ENCODE measurements at places on chromosomes 4 and X.

DNA sequence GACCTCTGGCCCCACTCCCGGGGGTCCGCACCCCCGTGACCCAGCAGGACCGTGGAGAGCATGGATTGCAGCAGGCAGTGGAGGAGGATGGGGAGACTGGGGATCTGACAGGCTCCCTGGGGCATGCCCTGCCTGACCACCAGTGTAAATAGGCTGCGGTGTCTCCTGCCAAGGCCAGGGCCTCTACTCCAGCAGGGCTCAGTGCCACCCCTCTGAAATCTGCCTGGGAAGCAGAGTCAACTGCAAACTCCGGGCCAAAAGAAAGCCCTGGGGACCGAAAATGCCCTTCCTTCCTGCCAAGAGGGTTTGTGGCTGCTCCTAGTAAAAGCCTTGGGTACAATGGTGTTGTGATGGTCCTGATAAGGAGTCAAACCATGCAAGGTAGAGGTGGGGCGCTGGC, 6.4 kb downstream of the ADRA2C start:
- no peak for DNase-seq

DNA sequence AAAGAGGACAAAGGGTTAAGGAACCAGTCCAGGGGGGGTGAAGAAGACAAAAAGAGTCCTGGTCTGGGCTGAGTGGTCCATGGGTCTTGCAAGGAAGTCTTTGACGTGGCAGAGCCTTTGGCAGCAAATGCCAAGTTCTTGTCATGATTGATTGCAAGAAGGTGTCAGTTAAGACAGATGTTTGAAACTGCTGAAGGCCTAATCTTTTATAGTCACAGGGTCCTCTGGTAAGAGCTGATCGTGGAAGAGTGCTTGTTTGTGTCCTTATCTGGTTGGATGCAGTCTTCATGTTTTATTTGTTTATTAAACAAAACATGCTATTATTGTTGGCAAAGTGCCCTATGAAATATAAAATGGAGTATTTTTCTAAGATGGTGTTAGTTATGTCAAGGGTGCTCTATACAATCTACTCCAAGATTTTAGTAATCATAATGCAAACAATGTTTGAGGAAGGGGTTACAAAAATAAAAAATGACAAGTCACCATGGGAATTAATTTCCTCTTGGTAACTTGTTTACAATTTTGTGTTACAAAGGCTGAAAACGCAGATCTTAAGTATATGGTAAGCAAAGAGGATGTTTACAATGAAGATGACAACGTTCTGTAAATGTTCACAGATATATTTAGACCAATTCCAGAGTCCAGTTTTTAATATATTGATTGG, 85.9 kb downstream of the MAGED4 start:
- DNase-seq, result no peak

GRCh38 chr4:57214654-57215411, 104.6 kb upstream of the IGFBP7 start:
- no peak for DNase-seq

DNA sequence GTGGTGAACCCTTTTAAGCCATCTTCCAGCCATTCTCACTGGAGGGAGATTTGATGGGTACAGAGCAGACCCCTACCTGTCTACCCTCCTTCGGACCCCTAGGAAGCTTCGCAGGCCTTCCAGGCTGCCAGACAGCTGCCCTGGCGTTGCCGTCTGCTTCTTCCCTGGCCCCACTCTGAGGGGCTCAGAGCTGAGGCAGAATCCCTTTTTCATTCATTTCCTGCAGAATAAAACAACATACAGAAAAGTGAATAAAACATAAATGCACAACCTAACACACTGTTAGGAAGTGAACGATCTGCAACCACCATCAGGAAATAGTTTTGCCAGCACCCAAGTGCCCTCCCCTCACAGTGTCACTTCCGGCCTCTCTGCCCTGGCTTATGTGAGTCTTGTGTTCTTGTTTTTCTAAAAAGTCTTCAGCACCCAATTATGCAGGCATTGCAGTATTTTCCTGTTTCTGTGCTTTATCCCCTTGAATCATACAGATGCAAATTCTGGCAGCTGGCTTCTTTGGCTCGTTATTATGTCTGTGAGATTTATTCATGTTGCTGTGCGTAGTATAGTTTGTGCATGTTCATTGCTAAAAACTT, 5.6 kb upstream of the ADD1 start:
- DNase-seq, result no peak

DNA sequence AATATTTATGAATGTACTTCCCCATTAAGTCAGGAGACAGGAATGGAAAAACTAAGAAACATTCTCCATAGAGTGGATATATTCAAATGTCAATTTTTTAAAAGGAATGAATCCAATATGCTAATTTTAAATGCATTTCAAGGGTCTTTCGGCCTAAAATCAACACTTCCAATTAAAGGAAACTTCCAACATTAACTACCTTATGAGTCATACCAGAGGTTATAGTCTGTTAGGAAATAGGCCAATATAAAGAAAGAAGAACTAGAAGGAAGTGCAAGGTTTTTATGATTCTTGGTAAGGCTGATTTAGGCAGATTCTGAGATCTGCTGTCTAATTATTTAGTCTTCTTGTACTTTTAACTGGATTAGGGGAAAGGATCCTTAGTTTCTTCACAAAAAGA, 260.1 kb upstream of the EDNRA start:
- no peak for DNase-seq

GRCh38 chrX:84690228-84690627, 188.0 kb upstream of the HDX start:
- DNase-seq, result no peak

DNA sequence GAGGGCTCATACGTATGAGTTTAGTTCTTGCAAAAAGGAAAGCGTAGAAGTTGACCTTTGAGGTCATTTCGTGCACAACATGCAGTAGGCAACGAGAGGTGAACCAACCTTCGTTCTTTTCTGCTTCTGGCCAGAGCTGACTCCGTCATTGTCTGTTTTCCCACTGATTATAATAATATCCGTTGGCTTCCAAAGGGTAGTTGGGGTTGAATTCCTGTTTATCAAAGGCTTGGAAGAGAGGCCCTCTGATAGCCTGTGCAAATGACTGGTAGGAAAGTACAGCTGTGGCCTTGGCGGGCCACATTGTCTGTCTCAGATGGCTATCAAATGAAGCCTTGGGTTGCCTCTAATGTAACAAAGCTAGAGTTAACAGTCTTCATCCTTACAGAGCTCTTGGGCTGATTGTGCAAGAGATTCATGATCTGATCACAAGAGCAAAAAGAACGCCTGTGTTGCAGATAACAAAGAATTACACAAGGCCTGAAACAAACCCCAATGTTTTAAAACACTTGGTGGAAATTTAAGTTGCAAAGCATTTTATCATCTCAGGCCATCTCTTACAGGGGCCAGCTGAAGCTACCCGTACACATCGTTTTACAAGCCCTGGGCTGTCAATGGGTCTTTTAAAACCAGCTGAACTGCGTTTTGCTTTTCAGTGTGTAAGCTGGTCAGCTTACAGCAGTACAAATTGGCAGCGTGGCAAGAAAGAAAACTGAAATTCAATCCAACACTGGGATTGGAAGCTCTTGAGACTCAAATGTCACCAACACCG, 46.1 kb upstream of the FAM9C start:
- DNase-seq, result no peak

- DNase-seq, result no peak
Measured at GRCh38 chrX:24148535-24149350, 786 bp upstream of the ZFX start.

GRCh38 chr4:27000122-27000521, 139.5 kb downstream of the STIM2 start:
- no peak for DNase-seq

DNA sequence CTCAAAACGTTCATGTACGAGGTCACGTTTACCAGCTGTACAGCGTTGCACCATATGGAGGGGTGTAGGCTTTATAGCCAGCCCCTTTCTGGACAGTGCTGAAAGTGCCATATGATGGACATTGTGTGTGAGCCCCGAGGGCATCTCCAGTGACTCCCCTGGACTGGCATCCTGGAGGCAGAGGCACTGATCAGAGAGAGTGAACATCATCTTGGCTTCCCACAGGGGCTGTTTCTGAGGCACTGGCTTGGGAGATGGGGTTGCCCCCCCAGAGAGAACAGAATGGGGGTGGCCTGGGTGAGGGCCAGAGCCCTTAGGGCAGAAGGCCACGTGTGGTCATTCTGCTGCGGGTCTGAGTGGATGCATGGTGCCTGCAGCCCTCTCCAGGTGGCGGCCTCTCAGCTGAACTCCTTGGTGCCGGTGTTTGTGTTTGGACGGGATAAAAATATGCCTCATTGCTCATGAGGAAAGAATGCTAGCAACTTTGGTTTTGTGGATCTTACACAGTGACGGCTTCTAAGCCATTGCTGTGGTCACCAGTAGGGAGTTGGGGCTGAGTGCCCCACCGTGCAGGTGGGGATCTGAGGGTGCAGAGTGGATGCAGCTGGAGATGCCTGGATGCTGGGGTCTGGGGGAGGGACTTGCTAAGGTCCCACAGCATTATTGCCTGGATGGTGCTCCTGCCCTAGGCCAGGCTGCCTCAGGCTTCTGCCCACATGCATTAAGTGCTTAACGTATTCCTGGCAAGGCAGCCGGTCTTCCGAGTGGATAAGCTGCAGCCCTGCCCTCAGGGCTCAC, 3.4 kb downstream of the WFS1 start:
- no peak for DNase-seq

DNA sequence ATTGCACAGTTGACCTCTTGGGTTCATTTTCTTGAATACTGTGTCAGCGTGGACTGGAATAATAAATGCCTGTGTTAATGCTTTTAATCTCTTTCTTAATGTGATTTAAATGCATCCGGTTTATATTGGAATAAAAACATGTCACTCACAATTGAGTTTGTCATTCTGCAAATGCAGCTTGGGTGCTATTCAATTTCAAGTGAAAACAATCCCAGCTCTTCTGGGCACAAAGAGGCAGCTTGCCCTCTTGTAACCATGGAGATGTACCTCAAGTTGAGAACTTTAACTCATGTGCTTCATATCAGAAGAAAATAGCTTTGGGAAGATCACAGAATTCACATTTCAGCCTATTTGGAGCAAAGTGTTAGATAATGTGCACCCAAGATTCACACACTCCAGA, 355.7 kb upstream of the GNPDA2 start:
- no peak for DNase-seq

DNA sequence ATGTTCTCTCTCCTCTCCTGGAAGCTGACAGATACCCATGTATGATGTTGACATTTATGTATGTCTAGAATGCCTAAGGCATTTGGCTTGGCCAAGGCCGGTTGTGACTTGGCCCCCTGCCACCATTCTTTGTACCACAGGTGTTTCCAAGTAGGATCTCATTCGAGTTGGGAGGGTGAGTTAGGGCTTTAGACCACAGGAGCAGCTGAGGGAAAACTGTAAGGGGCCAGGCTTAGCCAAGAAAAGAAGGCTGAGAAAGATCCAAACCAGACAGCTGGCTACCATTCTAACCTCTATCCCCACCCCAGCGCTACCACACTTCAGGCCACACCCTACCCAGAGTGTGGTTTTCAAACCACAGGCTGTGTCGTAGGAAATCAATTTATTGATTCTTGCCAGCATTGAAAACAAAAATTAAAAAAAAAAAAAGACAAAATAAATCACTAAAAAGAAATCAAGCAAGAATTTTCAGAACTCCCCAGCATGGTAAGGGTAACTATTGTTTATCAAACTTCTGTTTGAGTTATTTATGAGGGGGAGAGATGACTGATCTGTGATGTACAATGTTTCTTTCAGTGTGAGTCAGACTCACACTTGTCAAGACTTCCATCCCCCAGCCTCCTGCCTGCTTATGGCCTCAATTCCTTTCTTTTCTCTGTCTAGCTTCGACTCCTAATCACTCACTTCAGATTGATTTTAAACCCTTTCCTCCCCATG, 9.9 kb downstream of the TMSB4X start:
- DNase-seq, result no peak

DNA sequence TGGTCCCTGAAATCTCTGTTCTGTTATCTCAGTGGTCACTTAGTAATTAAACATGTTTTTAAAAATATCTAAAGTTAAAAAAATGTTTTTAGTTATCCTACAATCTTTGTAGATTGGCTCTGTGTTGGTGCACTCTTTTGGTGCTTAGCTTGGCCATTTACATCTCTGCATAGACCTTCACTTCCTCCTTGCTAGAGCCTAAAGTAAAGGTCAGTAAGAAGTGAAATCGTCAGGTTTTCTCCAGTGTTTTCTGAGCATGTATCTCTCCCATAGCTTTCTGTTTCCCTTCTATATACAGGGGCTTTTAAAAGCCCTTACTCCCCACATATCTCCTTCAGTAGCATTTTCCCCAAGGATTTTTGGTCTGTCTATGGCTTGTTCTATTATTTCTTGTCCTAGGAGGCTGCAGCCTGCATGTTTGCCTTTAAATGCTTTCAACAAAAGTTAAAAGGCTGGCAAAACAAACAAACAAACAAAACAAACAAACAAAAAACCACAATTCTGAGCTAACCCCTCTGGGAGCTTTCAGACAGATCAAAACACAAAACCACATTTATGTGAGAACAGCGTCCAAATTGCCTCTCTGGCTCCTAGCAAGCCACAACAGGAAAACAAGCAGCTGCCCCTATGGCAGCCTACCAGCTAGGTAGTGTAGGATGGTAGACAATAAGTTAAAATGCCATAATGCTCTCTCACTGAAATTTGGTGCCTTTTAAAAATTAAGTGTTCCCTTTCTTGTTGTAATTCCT, 27.3 kb upstream of the GPRASP2 start:
- no peak for DNase-seq

- DNase-seq, result no peak
Measured at GRCh38 chr4:184831153-184831552, 5.4 kb upstream of the ACSL1 start.

GRCh38 chr4:185782523-185782922, 29.5 kb downstream of the SORBS2 start:
- no peak for DNase-seq

DNA sequence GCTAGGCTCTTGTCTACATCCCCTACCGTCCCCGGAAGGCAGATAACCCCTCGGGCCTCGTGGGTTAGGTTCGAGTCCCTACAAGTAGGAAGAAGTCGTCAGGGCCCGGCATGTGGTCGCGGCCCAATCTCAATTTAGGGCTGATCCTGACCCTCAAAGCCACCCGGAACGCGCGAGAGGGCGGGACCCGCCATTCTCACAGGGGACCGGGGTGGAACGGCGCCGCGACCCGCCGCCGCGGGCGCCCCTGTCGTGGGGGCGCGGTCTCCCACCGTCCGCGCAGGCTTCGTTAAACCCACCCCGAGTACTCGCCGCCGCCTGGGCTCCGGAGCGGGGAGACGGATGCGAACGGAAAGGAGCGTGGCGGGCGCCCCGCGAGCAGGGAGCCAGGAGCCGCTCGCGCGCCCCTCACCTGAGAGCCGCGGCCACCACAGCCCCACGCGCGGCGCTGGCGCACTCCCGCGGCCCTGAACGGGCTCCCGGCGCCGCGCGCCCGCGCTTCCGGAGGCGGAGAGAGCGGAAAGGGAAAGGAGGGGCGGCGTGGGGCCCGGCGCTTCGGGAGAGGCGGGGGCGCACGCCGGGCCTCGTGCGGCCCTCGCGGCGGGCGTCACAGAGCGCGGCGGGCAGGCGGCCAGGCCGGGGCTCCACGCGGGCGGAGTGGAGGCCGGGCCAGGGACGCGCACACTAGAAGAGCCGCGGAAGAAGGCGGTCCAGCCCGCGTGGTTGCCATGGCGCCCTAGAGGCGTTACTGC, at the start of gene CFAP97:
Gene CFAP97, minus strand, starts transcription at position 515 of the 752 bp plus-strand sequence. CDS start 12,804 bp downstream, outside the sequence.
- peak; percentile 46 for DNase-seq

- DNase-seq, result no peak
Measured at GRCh38 chrX:133171962-133172708, 46.0 kb downstream of the TFDP3 start.

All from NCI-H2081 treated with DMSO at 0.1 percent for 48 hours (cell line).